ENCODE measurements at places on chromosomes 4 and X. TPM values are rescaled to one million over a fixed set of nuclear protein-coding genes. Genes with fewer than 3 reads are reported as not detected.

Gene WFS1
- 54.3 TPM for total RNA-seq

- DNase-seq, result no peak
Measured at GRCh38 chr4:12071316-12071715, 642.6 kb upstream of the HS3ST1 start.

- no peak for DNase-seq
Measured at GRCh38 chrX:20437683-20438082, 171.0 kb upstream of the RPS6KA3 start.

Gene CTAG1A
- not detected for total RNA-seq

Gene TMSB15C
- total RNA-seq, result 0.59 TPM

DNA sequence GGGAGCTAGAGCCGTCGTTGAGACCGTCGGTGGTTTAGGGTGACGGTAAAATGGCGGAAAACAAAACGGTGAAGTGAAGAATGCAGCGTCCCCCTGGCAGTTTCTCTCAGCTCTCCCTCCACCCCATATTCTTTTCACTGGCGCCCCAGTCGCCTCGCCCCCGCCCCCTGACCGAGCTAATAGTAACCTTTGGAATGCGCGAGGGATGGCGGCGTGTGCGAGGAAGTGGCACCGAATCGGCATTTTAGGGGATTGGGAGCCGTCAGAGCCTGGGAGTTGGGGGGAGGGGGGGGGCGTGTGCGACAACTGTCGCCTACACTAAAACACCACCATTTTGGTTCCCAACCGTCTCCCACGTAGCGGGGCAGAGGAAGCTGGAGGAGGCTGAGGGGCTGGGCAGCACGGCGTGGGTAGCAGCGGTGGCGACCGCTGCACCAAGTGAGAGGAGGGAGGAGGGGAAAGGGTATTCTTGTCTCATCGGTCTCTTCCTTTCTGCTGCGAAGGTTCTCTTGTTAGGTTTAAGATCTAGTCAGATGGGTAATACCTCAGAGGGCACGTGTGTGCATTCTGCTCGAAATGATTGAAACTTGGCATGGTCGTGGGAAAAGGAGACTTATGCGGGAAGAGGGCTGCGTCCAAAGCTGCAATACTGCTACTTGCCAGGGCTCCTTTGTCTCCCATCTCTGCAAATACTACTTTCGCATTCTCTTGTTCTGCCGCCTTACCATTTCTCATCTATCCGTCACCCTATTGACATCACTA is 840 bp downstream of the ZNF711 start:
- no peak for DNase-seq

Gene FRMD7
- total RNA-seq, result 1.6 TPM

- no peak for DNase-seq
Measured at GRCh38 chr4:104447294-104447693, 47.4 kb downstream of the CXXC4 start.

GRCh38 chrX:30935985-30936384 is 46.9 kb upstream of the TAB3 start:
- DNase-seq, result no peak

Data from uterus (tissue), 4 donors.